ENCODE measurements at places on chromosomes 2 and 18.
A peak's percentile ranks its signal among the peaks of the same experiment; 100 is the strongest.

DNA sequence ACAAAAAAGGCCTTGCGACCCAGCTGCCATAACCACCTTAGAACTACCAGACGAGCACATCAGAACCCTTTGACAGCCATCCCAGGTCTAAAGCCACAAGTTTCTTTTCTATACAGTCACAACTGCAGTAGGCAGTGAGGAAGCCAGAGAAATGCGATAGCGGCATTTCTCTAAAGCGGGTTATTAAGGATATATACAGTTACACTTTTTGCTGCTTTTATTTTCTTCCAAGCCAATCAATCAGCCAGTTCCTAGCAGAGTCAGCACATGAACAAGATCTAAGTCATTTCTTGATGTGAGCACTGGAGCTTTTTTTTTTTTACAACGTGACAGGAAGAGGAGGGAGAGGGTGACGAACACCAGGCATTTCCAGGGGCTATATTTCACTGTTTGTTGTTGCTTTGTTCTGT, 48.8 kb downstream of the FEZ2 start:
- DNase-seq, result peak; percentile 37

DNA sequence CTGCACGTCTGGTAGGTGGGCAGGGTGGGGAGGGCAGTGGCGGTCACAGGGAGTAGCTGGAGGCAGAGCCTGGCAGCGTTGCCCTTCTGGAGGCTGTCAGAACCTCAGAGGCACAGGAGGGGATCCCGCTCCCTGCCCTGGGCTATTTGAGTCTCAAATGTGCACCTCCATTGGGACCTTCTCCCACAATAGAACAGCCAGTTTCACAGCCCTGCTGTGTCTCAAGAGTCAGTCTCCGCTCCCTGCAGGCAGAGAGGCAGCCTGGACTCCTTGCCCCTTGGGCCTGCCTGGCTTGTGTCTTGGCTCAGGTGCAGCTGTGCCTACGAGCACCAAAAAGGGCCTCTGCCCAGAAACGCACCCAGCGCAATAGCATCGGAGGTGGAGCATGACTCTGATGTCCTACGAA, 57.4 kb downstream of the FAM168B start:
- DNase-seq, result no peak

DNA sequence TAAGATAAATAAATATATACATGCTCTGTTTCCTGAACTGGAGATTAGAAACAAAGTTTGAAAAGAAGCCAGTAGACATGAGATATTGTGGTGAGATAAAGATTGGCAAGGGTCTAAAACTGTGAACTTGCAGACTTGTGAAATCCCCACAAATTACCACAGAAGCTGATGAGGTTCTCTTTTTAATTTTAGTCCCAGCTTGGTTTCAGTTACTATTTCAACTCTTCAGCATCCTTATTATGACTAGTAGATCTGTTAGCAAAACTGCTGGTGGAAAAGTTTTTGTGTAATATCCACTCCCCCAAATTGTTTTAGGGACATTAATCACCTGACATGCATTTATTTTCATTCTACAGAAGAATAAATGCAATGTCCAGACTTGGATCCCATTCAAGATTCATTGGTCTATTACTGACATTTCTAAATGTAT, 20.8 kb downstream of the RASGRP3 start:
- DNase-seq, result peak; percentile 97

DNA sequence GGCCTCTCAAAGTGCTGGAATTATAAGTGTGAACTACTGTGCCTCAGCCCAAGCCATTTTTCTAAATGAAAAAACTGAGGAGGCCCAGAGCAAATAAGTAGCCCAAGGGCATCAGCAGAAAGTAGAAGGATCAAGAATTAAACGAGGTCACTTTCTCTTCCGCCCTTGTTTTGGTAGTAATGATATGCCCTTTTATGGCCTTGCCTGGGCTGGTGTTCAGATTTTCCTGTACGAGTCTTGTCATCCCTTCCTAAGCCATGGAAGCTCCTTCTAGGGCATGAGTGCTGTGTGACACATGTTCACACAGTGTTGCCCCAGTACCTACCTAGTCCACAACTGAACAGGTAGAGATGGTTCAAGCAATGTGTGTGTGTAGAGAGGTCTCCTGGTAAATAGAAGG, 6.6 kb downstream of the HPCAL1 start:
- no peak for DNase-seq

- no peak for DNase-seq
Measured at GRCh38 chr2:225599856-225600255, 200.3 kb downstream of the NYAP2 start.

- DNase-seq, result peak; percentile 80
Measured at GRCh38 chr2:28583899-28584553, 88.2 kb downstream of the PLB1 start.

GRCh38 chr2:171159372-171160118, 1.1 kb downstream of the TLK1 start:
- DNase-seq, result peak; percentile 60

DNA sequence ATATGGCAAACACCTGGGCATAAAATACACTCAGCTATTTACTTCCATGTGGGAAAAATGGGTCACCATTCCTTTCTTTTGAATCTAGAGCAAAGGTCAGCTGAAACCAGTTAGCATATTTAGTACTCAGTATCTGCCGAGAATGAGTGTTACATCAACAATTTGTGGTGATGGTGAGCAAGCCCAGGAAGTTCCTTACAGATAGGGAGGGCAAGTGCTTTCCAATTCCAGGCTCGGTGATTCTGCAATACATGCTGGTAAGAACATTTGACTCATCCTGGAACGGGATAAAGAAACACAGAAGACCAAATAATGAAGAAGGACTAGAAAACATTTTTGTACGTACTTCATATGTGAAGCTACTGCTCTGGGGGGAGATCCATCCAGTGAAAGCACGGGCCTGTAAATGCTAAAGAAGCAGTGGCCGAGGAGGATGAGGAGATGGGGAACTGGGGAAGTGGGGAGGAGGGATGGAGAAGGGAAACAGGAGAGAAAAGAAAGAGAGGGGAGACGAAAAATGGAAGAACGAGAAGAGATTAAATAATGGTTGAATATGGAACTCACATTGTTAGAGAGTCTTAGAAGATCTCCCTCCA, 251.9 kb downstream of the TTC32 start:
- no peak for DNase-seq

DNA sequence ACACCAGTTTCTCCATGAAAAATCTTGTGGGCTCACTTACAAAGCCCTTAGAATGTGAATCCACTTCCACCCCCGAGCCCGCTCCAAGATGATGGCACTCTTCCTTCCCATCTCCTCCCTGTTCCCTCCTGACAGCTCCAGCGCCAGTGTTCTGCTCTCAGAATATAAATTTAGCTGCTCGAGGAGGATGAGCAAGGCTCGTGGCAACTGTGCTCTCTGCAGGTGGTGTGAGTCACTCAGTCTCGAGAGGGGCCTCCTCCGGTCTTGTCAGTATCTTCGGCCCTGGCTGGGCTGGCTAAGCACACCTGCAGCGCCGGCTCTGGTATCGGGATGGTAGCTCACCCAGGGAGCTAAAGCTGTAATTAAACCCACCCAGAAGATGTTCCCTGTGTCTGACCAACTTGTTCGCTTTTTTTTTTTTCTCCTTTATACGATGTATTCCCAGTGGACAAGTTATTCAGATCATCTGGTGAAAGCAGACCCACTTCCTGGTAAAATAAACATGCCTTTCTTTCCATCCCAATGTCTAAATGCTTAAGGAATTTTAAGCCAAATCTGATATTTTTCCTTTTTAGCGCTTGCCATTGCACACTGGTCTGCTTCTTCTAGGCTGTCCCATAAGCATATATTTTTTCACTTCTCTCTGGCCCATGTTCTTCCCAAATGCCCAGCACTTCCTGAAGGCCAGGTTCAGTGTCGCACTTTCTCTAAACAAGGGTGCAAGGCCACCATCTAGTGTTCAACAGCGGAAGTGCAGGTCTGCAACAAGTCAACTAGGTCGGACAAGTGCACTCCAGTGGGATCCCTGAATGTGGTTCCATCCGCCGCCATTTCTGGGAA, 31.4 kb upstream of the YPEL5 start:
- DNase-seq, result peak; percentile 71

DNA sequence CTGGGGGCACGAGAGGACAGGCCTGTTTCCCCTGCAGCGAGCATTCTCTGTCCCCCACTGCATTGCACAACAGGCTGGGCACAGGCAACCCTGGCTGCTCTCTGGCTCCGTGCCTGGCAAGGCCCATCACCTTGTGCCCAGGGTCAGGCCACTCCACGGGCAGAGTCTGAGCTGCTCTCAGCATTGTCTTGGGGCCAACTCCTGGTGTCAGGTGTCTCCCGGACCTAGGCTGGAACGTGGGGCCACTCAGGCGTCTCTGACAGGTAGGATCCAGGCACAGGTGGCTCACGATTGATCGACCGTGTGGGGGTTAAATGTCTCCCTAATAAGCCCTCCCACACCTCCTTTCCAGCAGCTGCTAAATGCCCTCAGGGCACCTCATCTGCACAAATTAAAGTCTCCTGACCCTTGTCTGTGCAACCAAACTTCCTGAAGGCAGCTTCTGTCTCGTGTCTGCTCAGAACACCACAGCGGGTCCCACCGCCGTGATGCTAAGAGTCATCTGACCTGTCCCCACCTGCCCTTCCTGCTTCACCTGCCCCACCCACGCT, 66.6 kb upstream of the GPC1 start:
- DNase-seq, result no peak

DNA sequence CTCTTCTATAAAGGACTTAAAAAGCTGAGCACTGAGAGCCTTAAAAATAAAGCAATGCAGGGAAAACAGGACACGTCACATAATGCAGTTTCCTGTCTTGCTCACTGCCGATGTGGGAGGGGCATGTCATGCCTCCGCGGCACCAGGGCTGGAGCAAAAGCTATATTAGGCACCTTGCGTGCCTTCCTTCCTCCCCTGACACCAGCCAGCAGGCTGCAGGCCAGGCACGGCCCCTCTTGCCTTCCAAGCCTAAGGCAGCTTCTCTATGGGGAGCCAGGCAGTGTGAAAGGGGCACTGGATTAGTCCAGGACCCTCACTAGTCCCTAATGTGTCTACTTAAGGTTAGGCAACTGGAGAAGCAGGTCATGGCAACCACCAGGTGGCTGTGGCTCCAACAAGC, 26.3 kb downstream of the MRPL35 start:
- DNase-seq, result peak; percentile 71

DNA sequence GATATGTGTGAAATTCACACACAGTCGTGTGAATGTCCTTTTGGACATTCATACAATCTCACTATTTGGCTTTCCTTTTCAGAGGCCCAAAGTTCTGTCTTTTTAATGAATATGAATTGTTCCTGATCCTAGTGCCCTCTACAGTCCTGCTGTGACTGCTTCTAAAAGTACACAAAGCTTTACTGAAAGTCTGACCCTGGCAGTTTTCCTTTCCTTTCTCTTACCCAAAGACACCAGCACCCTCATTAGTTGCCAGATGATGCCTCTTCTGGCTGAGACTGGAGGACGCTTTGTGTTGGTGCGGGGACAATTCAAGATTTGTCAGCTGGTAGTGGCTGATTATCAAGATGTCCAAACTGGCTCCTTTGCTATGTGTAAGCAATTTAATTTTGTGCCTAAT, 81.8 kb upstream of the CDCA7 start:
- DNase-seq, result no peak

DNA sequence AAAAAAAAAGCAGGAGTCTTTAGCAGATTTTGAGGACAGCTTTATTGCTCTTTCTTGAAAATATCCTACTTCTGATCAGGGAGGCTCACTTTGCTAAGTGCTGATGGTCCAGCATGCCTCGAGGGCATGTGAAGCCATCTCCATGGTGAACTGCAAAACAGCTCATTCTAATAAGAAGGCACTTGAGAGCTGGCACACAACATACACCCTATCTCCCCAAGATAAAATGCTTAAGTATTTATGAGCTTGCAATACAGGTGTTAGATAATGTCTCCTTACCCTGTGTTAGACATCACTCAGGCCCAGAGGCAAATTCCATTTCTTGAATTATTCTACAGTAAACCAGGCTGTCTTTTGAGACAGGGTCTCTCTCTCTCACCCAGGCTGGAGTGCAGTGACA, 2.7 kb downstream of the ENOSF1 start:
- no peak for DNase-seq

- DNase-seq, result peak; percentile 22
Measured at GRCh38 chr18:63823516-63824219, 48.5 kb downstream of the SERPINB7 start.

DNA sequence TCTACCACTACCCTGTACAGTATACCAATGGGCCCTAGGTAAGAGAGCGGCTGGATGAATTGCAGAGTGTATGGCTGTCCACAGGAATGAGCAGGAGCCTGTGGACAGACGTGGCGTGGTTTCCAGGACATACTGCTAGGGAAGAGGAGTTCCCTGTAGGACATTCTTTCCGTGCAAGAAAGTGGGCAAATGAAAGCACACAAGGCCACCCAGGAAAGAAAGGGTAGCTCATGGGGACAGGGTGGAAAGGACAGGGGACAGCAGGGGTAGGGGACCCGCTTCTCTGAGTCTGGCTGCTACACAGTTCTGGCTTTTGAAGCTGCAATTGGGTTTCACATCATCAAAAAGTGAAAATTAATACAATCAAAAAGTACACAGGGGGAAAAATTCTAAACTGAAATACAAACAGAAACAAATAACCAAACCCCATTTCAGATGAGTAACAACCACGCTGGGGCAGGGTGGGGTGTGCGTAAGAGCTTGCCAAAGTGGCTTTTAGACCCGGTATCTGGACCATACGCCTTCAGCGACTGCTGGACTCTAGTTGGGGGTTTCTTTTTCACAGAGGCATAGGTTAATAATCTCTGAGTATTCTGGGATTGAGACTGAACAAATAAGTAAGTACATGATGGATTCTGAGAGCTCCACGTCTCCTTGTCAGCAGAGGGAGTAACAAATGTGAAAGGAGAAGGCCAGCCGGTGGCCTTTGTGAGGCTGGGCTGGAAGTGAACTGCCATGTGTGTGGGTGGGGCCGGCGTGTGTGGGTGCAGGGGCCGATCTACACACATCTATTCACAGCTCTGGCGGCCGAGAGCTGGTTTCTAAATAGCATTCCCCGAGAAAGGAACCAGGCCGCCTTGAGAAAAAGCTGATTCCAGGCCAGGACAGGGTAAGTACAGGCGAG, 84.0 kb downstream of the HDAC4 start:
- no peak for DNase-seq

- DNase-seq, result no peak
Measured at GRCh38 chr2:72665448-72665847, 160.4 kb downstream of the EXOC6B start.

DNA sequence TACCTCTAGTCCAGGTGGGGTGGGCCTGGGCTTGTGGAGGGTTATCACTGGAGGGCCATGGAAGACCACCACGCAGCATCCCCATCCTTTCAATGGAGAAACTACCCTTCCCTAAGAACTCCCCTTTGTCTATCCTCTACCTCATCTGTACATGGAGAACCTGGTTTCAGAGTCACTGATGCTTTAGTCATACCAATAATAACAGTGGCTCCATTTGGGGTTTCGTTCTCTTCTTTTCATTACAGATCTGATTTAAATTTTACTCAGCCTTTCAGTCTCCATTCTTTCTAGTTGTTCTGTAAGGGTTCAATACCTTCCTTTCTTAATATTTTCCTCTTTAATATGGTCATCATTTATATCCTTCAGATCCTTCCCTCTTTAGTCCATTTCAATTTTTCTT, 54.6 kb upstream of the ZFP36L2 start:
- no peak for DNase-seq

Measured in hematopoietic multipotent progenitor cell (in vitro differentiated cells).